Caudate nucleus (tissue), 63 donors: ENCODE measurements at places on chromosomes 1 and 21.

GRCh38 chr1:18176619-18177018, 69.0 kb downstream of the IGSF21 start:
- no peak for DNase-seq

DNA sequence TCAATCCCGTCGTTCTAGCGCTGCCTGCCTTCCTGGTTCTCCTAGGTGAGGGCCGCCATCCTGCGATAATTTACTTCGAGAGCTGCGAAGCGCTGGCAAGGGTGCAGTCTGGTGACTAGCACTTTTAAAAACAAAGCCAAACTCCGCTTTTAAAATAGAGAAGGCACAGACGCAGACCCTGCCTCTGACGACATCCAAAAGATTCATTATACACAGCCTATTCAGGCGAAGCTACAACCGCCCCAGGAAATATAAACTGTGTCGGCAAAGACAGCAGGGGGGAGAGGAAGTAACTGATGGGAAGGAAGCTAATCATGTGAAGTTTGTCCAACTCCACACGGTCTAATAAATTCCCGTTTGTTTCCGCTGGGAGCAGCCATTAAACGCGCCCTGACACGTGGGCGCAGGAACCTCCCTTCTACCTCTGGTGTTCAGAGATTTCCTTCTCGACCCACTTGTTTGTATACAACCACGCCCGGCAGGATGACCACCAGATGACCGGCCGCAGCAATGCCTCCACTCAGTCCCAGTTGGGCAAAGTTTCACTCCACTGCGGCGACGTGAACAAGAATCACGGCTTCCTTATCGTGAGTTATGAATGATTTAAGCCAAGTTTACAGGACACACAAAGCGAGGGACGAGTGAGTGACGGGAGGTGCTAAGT, 1.3 kb downstream of the GNG12 start:
- no peak for DNase-seq

- no peak for DNase-seq
Observed at GRCh38 chr1:22828484-22829308, 118.1 kb downstream of the EPHB2 start.

DNA sequence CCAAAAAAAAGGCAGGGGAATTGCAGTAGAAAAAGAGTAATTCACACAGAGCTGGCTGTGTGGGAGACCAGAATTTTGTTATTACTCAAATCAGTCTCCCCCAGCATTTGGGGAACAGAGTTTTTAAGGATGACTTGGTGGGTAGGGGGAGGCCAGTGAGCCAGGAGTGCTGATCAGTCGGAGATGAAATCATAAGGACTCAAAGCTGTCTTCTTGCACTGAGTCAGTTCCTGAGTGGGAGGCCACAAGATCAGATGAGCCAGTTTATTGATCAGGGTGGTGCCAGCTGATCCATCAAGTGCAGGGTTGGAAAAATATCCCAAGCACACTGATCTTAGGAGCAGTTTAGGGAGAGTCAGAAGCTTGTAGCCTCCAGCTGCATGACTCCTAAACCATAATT, 23.7 kb upstream of the EDARADD start:
- DNase-seq, result no peak

- peak; percentile 24 for DNase-seq
Observed at GRCh38 chr1:150150133-150151021, 661 bp downstream of the PLEKHO1 start.

- no peak for DNase-seq
Observed at GRCh38 chr1:68078647-68079046, 28.2 kb upstream of the DIRAS3 start.

DNA sequence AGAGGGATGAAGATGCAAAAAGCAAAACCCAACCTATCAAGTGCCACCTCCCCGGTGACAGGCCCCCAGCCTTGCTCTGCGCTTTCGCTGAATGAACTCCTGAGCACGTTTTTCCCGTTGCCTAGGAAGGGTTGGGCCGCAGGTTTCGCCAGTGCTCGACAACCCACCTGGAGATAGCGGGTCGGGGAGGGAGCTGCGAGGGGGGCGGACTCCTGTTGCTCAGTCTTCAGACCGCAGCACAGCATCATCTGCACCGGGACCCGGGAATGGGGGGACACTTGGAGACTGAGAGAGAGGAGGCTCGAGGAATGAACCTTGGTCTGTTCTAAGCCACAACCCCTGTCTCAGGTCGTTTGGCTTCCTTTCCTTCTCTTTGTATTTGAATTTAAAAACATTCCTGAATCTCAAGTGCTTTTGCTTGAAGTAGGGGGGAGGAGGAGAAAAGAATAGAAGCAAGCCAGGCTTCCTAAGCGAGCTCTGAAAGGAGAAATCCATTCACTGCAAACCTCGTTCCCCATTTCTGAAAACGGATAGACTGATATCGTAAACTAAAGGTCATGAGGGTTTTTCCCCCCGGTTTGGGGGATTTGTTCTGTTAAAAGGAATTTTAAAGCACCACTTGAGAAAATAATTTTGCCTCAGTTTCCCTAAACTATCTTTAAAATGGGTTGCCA, 1.2 kb downstream of the AK5 start:
- peak; percentile 31 for DNase-seq

GRCh38 chr1:101797722-101798121, 199.0 kb downstream of the OLFM3 start:
- DNase-seq, result no peak

- DNase-seq, result no peak
Observed at GRCh38 chr1:12407050-12407961, 177.5 kb downstream of the VPS13D start.

DNA sequence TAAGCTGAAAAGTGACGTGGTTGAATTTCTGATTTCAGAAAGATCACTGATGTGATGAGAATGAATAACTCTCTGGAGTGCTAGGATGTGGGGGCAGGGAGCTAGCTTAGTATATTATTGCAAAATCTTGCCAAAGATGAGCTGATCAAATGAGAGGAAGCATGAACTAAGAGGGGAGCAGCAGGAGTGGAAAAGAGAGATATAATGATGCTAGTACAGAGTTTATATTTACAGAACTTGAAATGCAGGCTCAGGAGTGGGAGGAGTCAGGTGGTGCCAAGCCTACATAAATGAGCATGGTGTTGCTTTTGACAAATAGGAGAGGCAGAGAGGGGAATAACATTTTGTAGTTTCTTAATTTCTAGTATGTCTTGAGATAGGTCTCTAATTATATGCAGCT, 38.1 kb upstream of the NBL1 start:
- no peak for DNase-seq

- DNase-seq, result no peak
Observed at GRCh38 chr1:220189750-220190347, 82.4 kb downstream of the RAB3GAP2 start.

DNA sequence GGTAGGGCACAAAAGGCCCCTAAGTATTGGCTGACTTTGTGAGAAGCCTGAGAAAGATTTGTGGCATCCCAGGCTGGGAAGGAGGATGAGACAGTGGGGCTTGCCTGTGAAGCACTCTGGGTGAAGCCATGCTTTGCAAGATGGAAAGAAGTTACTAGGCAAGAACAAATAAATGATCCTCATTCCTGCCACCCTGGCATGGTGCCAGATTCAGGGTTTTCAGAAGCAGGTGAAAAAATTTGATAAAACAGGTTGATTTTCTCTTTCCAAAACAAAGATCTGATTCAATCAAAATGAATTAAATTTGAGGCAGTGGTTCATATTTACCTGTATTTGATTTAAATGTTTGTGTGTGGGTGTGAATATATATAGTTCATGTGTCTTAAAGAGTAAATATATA, 386.9 kb upstream of the PROX1 start:
- DNase-seq, result no peak

- DNase-seq, result no peak
Observed at GRCh38 chr1:221743416-221744208, 1.7 kb upstream of the DUSP10 start.

DNA sequence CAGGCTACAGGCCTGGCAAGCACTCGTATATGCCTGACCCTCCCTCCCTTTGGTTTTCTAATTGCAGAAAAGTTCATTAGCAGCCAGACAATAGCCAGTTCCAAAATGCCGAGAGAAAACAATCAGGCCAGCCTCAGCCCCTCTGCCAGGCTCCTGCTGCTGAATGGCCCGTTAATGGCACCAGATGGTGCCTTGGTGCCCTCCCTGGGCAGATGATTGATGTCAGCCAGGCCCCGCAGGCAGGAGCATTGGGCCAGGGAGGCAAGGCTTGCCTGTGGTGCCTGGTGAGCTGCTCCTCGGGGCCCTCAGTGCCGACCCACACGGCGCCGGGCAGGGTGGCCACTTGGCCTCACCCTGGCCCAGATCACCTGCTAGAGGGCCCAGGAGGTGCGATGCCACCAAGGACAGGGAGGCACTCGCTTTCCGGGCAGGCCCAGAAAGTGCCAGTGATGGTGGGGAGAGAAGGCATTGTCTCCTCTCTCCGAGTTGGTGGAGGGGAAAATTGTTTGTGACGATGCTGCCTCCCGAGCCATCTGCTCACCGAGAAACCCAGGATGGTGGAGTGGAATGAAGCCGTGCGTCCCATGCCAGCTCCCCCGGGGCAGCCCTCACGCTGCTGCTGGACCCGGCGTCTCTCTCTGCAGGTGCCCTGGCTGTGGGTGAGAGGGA, 28.1 kb downstream of the QSOX1 start:
- no peak for DNase-seq
